MV-4-11 (cell line): ENCODE measurements at places on chromosomes 7 and 10.

DNA sequence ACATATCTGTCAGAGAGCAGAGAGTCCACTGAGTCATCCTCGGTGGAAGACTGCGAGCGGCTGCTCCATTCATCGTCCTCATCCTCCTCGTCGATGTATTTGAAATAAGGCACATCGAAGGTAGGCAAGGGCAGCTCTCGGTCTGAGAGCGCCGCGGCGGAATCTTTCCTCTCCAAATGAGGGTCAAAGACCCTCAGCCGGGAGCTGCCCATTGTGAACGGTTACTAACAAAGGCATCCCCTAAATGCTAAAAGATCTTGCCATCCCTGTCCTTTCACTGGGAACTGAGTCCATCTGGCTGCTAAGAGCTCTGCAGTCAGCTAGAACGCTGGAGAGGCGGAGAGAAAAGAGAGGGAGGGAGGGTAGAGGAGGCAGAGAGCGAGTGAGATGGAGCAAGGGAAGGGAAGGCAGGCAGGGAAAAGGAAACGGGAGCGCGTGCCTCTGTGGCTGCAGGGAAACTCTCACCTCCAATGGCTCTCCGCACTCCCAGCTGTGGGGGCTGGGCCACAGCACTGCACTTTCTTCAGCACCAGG lies 163.4 kb downstream of the RAPGEF5 start:
- DNase-seq = no peak

DNA sequence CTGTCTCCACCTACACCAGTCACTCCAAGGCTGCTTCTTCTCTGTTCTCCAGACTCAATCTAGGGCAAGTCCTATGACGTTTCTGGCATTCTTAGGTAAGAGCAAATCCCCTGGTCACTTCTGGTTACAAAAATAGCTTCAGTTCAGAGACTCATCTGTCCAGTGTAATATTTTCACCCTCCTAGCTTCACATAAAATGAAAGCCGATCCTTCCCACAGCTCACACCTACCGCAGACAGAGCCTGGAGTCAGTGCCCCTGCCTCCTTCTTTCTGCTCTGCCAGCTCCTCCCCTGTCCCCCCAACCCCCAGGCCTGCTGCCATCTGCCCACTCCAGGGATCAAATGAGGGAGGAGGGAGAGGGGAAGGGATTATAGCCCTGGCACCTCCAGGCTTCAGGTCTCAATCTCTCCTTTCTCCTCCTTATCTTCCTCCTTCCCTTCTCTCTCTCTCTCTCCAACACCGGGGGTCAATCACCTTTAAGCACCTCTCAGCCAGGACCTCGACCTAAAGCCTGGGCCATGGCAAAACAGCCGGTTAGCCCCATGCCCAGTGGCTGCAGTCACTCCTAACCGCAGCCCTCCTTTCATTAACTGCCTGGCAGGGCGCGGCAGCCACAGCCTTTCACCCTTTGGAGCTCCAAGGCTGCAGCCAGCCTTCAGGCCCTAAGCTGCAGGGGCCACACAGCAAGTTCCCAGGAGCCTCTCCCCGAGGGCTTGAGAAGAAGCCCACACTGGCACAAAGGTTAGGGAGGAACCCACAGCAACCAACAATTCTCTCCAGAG lies 292.6 kb upstream of the MGMT start:
- no peak for DNase-seq

DNA sequence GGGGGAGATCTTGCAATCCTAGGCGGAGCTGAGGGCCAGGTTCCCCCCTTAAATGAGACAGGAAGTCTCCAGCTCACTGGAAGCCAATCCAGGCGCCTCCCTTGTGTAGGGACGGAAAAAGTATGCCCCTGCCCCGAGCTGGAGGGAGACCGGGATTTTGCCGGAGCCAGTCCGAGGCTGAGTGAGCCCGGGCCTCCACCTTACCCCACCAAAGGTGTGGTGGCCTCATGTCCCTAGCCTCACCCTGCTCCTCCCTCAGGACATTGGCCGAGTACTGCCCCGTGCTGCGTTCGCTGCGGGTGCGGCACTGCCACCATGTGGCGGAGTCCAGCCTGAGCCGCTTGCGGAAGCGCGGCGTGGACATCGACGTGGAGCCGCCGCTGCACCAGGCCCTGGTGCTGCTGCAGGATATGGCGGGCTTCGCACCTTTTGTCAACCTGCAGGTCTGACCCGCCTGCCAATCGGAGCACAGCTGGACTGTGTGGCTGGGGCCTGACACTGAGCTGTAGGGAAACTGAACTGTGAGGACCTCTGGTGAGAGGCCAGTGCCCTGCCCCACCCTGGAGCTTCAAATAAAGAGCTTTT lies 2.0 kb downstream of the FBXL15 start:
- peak; percentile 71 for DNase-seq

- DNase-seq = no peak
These were observed 55.3 kb downstream of the PTPRE start for GRCh38 chr10:127962205-127962604.

DNA sequence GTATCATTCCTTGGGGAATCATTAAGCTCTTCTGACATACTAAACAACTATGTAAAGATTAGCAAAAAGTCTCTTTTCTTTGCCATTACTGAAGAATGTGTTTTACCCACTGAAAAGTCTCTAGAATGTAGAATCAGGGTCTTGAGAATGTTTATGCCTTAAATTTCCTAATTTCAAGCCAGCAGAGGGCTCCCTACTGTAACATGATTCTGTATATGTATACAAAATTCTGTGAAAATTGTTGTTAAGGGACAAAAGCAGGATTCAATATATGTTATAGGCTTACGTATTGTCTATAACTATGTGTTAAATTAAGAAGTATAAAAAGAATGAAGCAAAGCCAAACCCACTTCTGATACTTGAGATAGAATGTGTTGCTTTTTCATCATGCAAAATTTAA lies 296.9 kb upstream of the DGKB start:
- no peak for DNase-seq

- DNase-seq = peak; percentile 92
These were observed 21.7 kb upstream of the PCGF5 start for GRCh38 chr10:91198781-91199180.

- DNase-seq = peak; percentile 24
These were observed 5.4 kb upstream of the HSPB1 start for GRCh38 chr7:76296743-76297740.

GRCh38 chr7:156236936-156237599 lies 403.5 kb upstream of the RNF32 start:
- no peak for DNase-seq

GRCh38 chr10:69648461-69648860 lies 18.4 kb downstream of the FAM241B start:
- no peak for DNase-seq

DNA sequence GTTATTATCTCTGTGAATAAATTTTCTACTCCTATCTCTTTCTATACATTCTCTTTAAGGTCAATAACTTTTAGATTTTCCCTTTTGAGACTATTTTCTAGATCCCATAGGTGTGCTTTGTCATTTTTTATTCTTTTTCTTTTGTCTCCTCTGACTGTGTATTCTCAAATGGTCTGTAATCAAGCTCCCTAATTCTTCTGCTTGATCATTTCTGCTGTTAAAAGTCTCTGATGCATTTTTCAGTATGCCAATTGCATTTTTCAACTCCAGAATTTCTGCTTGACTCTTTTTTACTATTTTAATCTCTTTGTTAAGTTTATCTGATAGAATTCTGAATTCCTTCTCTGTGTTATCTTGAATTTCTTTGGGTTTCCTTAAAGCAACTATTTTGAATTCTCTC lies 78.2 kb downstream of the THNSL1 start:
- DNase-seq = no peak

- no peak for DNase-seq
These were observed 83.8 kb downstream of the COL13A1 start for GRCh38 chr10:69885379-69886013.

- no peak for DNase-seq
These were observed 167.7 kb upstream of the TCF7L2 start for GRCh38 chr10:112782200-112782907.

GRCh38 chr7:4531236-4531635 lies 150.9 kb upstream of the FOXK1 start:
- DNase-seq = no peak

- no peak for DNase-seq
These were observed 60.2 kb downstream of the DNAJB9 start for GRCh38 chr7:108629651-108630400.

DNA sequence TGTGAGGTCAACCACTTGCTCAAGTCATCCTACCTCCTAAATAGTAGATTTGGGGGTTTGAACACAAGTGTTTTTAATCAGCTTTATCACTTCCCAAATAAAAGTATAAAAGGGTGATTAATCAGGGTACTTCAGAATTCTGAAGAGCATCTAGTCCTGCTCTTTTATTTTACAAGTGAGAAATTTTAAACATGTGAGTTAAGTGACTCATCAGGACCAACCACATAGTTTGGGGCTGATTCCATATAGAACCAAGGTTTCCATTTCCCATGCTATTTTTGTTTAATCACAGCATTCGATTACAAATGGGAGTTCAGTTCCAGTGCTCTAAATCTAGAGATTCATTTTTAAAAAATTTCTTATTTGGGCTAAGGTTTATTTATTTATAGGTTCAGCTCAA lies 113.4 kb downstream of the GPR158 start:
- no peak for DNase-seq

DNA sequence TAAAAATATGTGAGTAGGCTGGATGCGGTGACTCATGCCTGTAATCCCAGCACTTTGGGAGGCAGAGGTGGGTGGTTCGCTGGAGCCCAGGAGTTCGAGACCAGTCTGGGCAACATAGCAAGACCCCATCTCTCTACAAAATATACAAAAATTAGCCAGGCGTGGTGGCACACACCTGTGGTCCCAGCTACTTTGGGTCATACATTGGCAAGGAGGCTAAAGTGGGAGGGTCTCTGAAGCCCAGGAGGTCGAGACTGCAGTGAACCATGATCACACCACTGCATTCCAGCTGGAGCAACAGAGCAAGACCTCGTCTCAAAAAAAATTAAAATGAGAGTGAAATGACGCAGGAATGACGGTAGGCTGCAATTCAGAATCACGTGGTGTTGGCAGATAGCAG lies 64.7 kb upstream of the SH2B2 start:
- DNase-seq = no peak

DNA sequence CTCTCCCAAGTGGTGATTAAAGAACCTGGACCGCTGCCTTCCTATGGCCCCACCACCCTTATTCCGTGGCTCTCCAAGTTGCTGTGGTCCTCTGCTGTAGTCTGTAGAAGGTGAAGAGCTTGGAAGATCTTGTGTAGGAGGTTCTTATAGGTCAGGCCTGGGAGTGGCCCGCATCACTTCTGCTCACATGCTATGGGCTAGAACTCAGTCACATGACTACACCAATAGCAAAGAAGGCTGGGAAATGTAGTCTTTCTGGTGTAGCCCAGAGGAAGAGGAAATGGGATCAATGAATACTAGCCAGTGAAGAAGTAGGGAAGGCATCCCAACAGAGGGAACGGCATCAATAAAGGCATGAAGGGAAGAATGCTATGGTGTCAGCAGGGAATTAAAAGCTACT lies 41.3 kb upstream of the AOAH start:
- DNase-seq = peak; percentile 54

- DNase-seq = no peak
These were observed 6.7 kb downstream of the KCP start for GRCh38 chr7:128903621-128904361.

GRCh38 chr7:18590241-18590640 lies 94.7 kb downstream of the HDAC9 start:
- peak; percentile 78 for DNase-seq

DNA sequence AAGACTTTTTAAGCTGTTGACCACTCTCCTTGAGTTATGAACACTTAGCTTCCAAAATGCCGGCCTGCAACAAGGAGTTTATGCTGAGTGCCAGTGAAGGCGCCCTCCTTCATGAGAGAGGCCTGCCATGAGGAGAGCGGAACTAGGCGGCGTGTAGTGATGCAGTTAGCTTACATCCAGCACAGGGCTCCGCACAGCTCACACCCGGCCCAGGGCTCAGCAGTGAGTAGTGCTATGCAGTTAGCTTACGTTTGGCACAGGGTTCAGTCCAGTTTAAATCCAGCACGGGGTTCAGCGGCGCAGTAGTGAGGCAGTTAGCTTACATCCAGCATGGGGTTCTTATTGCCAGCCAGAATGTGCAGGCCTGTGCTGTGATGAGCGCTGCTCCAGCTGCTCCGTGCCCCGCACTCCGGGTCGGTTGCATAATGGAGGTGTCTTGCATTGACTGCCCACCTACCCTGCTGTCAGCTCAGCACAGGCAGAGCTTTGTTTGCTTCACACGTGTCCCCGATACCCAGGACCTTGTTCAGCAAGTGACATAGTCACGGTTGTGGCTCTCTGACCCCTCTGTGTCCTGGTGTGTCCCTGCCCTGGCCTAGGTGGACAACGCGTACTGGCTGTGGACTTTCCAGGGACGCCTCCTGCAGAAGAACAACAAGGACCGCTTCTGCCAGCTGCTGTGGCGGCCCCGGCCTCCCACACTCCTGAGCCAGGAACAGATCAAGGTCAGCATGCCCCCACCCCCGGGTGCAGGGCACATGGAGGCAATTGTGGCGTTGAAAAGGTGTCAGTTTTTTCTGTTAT lies 21.9 kb downstream of the EIF3B start:
- DNase-seq = no peak
